ENCODE measurements at places on chromosomes 6 and 20.

GRCh38 chr20:23187751-23188150 lies 101.6 kb upstream of the CD93 start:
- DNase-seq, result no peak

- no peak for DNase-seq
Measured at GRCh38 chr6:56400273-56400672, 152.9 kb upstream of the COL21A1 start.

DNA sequence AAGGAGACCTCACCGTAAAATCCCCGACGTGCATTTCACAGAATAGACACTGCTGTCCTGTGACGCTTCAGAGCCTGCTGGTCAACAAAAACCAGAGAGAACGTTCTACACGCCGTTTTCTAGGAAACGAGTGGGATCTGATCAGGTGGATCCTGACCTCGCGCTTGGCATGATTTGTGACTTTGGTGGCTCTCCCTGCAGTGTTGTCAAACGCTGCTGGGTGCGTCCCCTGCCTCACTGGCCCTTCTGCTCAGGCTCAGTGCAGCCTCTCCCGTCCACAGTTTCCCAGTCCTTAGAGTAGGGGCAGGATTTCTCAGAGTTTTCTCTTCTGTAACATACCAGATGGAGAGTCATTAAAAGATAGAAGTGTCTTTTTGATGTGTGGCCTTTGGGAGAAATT lies 27.6 kb upstream of the IRF4 start:
- DNase-seq, result no peak

- DNase-seq, result no peak
Measured at GRCh38 chr6:132380358-132381029, 20.8 kb downstream of the MOXD1 start.

DNA sequence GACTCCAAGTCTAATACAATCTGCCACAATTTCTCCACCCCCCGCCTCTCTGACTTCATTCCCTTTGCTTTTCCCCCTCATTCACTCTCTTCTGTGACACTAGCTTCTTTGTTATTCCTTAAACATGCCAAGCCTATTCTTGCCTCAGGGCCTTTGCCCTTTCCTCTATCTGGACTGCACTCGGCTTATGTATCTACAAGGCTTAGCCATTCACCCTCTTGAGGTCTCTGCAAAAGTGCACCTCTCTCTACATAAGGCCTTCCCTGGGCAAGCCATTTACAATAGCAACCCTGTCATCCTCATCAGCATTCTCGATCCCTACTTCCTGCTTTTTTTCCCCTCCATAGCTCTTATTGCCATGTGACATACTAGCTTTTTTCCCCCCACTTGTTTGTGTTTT lies 168.9 kb downstream of the PDSS2 start:
- no peak for DNase-seq
